ENCODE measurements at places on chromosomes 6 and 20.
A peak's percentile ranks its signal among the peaks of the same experiment; 100 is the strongest.

GRCh38 chr6:46000905-46001304 lies 14.8 kb downstream of the CLIC5 start:
- DNase-seq, result no peak

DNA sequence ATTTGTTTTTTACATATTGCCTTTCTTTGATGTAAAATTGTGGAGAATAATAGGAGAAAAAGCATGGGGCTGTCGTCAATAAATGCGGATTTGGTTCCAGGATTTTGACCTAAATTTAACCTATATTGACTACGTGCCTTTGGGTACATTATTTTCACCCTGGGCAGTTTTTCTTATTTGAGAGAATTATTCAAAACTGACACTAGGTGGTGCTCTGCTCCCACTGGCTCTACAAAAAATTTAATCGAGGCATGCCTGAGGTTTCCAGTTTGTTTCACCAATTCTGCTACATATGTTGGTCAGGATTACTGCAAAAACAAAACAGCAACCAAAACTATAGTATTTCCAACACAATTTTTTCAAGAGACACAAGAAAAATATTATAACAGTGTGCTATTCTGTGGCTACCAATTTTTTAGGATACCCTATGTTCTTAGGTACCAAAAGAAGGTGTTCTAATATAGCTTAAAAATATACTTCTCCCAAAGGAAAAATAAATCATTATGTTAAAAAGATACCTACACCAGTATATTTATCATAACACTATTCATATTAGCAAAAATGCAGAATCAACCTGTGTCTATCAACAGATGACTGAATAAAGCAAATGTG lies 48.6 kb upstream of the FABP7 start:
- DNase-seq, result no peak

- no peak for DNase-seq
Observed at GRCh38 chr20:59316911-59317731, 16.7 kb downstream of the EDN3 start.

GRCh38 chr6:10272591-10272990 lies 142.3 kb downstream of the TFAP2A start:
- no peak for DNase-seq

DNA sequence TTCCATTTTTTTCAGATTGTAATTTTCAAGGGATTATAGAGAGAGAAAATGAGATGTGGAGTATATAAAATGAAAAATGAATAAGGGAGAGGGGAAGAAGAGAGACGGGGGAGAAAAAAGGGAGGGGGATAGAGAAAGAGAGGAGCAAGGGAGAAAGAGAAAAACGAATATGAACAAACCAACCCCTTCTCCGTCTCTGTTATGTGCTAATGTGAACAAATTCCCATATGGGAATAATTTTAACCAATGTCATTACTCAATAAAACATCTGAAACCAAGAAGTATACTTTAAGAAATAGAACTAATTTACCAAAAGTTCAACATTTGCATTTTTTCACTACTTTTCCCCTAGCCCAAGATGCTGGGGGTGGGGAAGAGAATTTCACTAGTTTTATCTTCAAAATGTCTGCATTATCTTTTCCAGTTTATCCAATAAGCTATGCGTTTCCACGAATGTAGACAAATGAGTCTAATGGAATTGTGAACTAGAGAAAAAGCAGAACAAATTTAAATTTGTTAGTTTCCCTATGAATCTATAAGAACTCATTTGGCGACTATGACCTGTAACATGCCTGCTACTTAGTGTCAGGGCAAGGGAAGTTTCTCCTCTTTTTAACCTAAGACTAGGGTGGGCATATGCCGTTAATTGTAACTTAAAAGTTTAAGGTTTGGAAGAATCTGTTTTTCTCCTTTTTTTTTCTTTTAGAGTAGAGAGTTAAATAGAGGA lies 286.3 kb downstream of the BTBD9 start:
- no peak for DNase-seq

GRCh38 chr6:73791336-73791735 lies 95.3 kb downstream of the CD109 start:
- no peak for DNase-seq

DNA sequence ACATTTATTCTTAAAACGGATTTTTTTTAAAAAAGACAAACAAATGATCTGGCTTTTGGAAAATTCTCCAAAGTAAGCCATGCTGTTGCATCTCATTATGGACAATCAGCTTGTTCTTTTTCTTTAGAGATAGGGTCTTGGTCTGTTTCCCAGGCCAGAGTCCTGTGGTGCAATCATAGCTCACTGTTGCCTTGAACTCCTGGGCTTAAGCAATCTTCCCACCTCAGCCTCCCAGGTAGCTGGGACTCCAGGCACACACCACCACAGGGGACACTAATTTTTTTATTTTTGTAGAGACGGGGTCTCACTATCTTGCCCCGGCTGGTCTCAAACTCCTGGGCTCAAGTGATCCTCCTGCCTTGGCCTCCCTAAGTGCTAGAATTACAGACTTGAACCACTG lies 45.9 kb upstream of the TGM3 start:
- DNase-seq, result no peak

DNA sequence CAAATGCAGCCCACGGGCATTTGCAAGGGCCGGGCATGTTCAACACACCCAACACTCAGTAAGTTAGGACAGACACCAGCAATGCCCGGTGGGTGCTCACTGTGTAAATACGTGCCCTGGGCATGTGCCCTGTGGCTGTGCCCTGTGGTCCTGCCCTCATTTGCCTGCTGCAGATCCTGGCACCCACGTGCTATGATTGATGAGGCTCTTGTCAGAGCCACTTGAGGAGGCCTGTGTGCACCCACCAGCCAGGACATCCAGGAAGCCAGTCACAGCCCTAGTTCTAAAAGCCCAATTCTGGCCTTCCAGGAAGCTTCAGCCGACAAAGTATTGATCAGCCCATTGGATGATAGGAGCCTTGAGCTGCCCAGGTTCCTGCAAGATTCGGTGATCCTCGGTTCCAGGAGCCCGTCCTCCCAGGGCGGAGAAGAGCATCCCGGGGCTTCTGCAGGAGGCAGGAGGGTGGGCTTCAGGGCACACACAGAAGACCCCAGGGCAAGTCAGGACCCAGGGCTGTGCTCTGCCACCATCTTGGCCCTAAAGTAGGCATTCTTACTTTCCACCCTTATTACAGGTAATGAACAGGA lies 223.9 kb downstream of the PREX1 start:
- no peak for DNase-seq

- no peak for DNase-seq
Observed at GRCh38 chr6:70277470-70277869, 25.4 kb downstream of the COL9A1 start.

DNA sequence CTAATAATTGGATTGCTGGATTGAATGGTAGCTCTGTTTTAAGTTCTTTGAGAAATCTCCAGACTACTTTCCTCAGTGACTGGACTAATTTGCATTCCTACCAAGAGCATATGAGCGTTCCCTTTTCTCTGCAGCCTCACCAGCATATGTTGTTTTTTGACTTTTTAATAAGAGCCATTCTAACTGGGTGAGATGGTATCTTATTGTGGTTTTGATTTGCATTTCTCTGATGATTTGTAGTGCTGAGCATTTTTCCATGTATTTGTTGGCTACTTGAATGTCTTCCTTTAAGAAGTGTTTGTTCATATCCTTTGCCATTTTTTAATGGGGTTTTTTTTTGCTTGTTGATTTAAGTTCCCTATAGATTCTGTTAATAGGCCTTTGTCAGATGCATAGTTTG lies 94.7 kb upstream of the AHI1 start:
- no peak for DNase-seq

- DNase-seq, result peak; percentile 54
Observed at GRCh38 chr20:25867776-25868649, 171.4 kb upstream of the ZNF337 start.

DNA sequence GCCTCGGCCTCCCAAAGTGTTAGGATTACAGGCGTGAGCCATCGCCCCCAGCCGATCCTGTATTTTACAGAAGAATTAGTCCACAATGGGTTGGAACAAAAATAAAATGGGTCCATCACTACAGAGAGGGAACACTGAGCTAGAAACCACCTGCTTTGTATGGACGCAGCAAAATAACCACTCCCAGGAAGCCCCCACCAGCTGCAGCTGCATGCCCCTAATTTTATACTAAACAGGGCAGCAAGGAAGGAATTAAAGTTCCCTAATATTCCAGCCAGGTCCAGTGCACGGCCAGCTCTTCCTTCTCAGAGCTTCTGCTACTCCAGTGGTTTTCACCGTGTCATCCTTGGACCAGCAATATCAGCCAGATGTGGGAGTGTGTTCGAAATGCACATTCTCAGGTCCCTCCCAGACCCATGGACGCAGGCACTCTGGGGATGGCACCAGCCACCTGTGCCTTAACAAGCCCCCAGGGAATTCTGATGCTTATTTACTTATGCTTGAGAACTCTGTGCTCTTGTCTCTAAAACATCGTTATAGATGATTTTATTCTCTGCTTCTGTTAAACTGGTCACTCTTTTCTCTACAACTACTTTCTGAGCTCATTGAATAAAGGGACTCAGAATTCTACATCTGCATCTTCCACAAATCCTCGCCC lies 189.5 kb upstream of the SLC24A3 start:
- DNase-seq, result no peak

- no peak for DNase-seq
Observed at GRCh38 chr20:35368666-35369423, 42.9 kb downstream of the UQCC1 start.

All from CD4-positive, alpha-beta T cell treated with Interleukin-15 for 4 hours (primary cell).